Stimulated activated CD4-positive, alpha-beta T cell treated with anti-CD3 and anti-CD28 coated beads, TNF-alpha, amount 100 ng/mL, for 1 hour (primary cell): ENCODE measurements at places on chromosomes 5 and 9.

DNA sequence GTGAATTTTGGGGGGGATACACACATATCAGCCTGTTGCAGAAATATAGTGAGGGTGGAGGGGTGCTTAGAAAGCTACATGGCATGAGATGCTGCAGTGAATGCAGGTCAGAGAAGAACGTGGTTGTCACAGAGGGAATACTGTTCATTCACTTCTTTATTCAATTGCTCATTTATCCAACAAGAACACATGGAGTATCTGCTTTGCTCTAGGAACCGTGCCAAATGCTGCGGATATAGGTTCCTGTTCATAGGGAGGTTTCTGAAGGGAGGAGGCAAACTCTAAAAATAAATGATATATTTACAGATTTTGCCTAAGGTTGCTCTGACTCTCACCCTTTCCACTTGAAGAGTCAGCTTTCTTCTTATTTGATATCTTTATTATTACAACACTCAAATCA, 444.3 kb upstream of the CLINT1 start:
- DNase-seq: no peak

DNA sequence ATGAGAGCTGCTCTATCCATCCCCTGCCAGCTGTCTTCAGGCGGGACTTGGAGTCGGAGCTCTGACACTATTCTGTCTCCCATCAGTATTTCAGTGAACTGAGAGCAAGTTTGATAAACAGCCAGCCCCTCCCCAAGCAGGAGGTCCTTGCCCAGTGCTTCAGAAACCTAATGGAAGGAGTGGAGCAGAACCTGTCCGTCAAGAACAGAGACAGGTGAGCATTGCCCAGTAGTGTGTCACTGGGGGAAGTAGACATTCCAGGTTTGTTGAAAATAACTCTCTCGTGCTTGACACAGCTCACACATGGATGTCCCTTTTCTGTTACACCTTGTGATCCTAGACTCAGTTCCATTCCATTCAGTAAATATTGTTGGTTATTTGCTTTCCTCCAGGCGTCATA, 13.2 kb upstream of the TLX3 start:
- no peak for DNase-seq

- DNase-seq: no peak
Observed at GRCh38 chr9:5326187-5326586, 13.5 kb downstream of the RLN1 start.

- DNase-seq: no peak
Observed at GRCh38 chr5:2696156-2696807, 55.2 kb downstream of the IRX2 start.

GRCh38 chr9:97474372-97474925, 27.0 kb upstream of the TMOD1 start:
- no peak for DNase-seq

DNA sequence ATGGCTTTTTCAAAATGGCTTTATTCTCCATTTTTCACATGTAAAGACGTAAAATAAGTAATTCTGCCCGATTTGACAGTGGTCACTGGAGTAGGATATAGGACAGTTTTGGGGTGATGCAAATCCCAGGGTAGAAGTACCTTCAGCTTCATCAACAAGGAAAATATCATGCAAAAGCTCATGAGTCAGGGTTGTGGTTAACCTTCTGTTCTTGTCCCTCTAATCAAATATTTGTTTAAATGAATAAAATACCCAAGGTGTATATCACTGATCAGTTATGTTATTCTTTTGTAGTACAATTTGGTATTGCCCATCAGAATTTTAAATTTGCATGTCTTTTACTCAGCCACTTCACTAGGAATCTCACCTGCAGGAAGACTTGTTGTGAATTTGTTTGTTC, 40.0 kb downstream of the FBXL7 start:
- DNase-seq: no peak

GRCh38 chr9:70613024-70613768, 198.7 kb upstream of the KLF9 start:
- DNase-seq: no peak
